Trophoblast cell (in vitro differentiated cells and primary cell): ENCODE measurements at places on chromosomes 4 and X.

DNA sequence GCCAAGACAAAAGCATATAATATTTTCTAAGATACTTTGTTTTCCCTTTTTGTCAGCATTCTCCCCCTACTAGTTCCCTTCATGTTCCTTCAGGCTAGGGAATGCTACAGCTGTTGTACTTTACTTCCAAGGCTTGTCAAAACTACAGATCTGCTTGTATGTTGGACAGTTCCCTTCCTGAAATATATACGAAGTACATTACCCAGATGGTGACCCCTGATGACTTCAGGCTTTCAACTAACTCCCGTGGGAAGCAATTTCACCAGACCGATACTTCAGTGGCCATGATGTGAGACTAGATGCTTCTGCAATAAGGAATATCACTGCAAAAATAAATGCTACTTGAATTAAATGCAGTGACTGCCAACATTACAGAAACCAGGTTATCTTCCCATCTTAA, 332.8 kb downstream of the SH2D1A start:
- DNase-seq = no peak

DNA sequence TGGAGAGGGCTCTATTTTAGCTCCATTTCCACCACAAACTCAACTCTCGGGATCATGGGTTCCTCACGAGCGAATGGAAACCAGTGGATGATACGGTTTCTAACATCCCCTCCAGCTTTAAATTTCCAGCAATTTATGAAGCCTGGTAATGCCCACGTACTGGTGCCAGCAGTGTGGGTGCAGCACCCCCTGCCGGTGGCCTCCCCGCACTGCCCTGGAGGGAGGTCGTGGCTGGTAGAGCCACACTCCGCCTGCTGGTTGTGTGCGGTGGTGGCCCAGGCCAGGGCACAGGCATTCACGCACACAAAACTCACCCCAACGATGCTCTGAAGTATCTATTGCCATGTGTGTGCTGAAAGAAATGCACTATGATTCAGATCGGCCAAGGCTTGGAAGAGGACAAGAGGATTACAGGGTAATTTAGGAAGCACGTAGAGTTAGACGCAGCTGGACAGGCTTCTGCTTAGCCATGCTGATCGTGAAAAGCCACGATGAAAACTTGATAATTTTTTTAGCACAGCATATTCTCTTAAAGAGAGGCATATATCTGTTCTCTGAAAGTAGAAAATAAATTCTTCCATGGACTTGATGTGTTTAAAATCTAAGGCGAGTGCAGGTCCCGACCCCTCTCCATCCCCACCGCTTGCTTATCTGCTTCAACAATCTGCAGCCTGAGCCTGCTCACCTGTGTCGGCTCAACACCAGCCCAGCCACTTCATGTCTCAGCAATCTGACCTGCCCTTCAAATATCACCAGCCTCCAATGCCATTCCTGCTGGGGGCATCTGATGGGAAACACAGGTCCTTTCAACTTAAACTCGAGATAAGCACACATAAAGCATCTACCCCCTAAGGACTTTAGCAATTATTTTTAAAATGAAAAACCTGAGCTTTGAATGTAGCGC, 59.1 kb downstream of the SCD5 start:
- DNase-seq = peak; percentile 95

- DNase-seq = no peak
These were observed 45.4 kb upstream of the PAQR3 start for GRCh38 chr4:78984593-78984992.

- no peak for DNase-seq
These were observed 4.2 kb upstream of the PYURF start for GRCh38 chr4:88527787-88528186.

GRCh38 chr4:84032372-84032771, 466.7 kb downstream of the NKX6-1 start:
- DNase-seq = no peak

DNA sequence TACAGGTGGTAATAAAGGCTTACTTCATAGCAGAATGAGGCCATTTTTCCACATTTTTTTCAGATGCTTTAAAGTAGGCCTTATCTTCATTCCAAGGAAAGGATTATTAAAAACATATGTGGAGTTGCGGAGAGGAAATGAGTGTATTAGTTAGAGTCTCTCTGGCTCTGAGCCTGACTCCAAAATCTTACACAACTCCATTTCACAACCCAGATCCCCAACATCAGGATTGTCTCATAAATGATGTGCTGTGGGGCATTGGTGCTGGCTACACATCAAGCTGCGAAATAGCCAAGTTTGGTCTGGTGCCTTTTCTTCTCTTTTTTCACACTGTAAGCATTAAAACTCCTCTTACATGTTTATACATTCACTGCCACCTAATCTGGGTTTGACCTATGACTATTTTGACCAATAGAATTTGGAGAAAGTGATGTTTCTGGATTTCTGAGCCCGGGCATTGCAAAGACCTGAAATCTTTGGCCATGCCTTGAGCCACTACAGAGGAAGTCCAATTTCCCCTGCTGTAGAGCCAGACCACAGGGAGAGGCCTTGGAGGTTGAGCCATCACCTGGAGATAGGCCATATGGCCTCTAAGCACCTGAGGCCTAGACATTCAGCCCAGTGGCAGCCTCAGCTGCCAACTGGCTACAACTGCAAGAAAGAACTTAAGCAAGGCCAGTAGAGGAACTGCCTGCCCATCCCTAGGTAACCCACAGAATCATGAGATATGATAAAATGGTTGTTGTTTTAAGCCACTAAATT, 16.7 kb upstream of the SOD3 start:
- DNase-seq = no peak

GRCh38 chr4:86043755-86044592, 315.9 kb downstream of the MAPK10 start:
- peak; percentile 89 for DNase-seq

GRCh38 chr4:177441803-177442622, at the start of gene AGA:
Gene AGA (minus strand): TSS chr4:177442437. CDS start chr4:177442375, 62 bp downstream.
- DNase-seq = peak; percentile 97

DNA sequence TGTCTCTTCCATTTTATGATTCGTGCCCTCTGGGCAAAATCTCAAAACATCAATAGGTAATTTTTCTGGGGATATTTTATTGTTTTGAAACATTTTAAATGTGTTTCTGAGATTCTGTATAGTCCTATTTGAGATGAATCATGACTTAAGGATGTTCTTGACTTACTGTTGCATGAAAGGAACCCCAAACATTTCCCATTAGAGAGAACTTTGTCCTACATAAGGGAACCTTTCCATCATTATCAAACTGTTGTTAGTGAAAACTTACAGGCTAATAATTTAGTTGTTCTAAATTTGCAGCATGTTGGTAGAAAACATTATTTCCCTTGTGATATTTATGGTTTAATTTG, 523.3 kb downstream of the PPARGC1A start:
- DNase-seq = no peak

DNA sequence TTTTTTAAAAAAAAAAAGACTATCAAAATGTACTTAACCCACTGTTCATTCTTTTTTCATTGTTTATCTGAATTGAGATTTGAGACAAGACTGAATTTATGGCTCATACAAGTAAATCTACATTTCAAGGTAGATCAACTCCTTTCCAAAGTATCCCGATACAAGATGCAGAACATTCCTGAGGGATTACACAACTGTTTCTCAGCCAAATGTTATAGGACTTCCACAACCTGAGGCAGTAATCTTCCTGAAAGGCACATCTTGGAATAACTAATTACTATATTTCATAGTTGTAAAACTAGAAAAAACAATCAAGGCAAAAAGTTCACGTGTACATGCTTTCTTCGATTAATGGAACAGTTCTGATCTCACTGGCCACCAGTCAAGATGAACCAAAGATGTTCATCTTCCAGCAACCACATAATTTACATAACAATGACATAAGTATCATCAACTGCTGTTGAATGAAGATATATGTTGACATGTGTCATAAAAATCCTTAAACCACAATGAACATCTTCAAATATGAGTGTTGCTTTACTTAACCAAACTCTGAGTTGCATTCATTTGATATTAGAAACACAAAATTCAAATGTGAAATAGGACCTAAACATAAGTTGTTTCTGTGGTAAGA, 225.2 kb upstream of the DKK2 start:
- DNase-seq = peak; percentile 47

GRCh38 chr4:89587364-89587763, 249.6 kb downstream of the SNCA start:
- no peak for DNase-seq

DNA sequence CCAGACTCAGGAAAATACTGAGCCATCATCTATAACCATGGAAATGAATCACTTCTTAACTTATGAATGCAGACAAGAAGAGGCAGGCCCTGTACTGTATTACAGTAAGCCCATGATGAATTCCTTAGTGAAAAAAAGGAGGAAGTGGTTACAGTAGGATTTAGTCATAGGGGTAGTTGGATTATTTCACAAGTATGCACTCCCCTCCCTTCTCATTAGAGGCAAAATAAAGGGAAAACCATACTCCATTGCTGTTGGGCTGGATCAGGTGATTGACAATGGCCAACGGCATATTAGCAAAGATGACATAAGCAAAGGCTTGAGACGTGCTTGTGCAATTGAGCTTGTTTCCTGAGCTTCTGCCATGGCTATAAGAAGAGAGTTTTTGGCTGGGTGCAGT, 181.1 kb upstream of the PRPS2 start:
- no peak for DNase-seq

DNA sequence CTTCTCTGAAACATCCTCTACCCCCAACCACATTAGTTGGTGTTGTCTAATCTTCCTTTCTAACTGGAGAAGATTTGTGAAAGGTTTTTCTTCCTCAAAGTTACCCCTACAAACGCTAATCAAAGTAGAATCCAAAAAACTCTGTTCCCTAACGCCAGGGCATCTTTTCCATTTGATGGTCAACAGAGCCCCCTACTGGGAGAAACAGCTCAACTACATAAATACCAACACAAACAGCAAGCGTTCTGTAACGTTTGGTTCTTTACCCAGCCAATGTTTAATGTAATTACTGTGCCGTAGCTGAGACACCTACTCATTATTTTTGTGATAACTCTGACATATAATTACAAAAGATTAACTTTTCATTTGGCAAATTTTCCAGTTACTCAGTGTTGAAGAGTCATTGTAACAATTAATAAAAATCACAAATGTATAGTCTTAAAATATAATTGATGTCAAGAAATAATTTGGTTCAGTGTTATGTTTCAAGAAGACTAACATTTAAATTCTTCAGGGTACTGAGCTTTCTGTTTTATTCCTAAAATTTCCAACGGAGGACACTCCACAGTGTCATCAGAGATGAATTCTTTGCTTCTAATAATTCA, 94.9 kb upstream of the TBC1D9 start:
- peak; percentile 47 for DNase-seq

GRCh38 chrX:18119856-18120255, 100.8 kb downstream of the BEND2 start:
- no peak for DNase-seq

- no peak for DNase-seq
These were observed 38.0 kb upstream of the EMCN start for GRCh38 chr4:100555611-100556337.

GRCh38 chrX:155662282-155662681, 49.5 kb upstream of the TMLHE start:
- no peak for DNase-seq

GRCh38 chrX:140163371-140164159, 198.2 kb upstream of the CXorf66 start:
- DNase-seq = no peak

DNA sequence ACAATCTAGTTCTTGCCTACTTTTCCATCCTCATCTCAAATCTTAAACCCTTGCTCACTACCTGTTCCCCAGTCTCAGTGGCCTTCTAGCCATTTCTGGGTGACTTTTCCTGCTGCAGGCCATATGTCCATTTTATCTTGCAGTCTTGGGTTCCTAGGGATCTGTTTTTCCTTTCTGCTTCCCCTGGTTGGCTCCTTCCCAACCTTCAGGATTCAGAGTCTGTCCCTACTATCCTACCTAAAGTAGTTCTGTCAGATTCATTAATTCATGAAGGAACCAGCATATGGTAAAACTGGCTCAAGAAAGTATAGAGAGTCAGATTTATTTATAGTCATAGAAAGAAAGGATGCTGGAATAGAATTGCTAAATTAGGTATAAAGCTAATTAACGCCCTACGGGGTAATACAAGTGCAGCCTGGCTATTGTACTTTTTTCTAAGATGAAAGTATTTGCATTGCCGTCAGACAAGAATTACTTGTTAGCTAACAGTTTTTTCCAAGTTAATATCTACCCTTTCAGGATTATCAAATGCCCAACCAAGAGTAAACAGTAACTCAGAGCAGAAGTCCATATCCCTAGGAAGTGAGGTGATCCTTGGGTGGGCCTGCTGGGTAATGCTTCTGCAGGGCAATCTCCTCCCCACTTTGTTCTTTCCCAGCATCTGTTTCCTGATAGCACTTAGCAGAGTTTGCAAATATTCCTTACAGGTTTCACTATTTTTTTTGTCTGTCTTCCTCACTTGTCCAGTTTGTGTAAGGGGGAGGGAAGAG, 63.6 kb downstream of the REPS2 start:
- DNase-seq = no peak

DNA sequence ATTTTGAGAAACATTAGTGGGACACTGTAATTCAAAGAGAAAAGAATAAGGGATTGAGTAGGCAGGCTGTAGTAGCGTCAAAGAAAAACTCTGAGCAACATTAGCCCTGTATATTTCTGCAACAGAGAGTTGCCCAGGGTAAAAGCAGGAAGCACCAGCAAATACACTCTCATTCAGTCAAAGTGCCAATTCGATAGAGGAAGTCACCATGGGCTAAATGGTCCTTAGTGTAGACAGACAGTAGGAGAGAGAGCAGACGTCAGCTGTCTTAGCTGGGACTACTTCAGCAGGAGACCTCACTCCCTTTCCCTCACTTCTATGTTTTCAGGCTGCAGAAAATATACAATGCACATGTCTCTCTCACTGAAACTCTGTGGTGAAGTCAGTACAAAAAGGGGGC, 2073.8 kb upstream of the TENM3 start:
- no peak for DNase-seq

- DNase-seq = no peak
These were observed 158.5 kb downstream of the SHOX start for GRCh38 chrX:789096-789495.

DNA sequence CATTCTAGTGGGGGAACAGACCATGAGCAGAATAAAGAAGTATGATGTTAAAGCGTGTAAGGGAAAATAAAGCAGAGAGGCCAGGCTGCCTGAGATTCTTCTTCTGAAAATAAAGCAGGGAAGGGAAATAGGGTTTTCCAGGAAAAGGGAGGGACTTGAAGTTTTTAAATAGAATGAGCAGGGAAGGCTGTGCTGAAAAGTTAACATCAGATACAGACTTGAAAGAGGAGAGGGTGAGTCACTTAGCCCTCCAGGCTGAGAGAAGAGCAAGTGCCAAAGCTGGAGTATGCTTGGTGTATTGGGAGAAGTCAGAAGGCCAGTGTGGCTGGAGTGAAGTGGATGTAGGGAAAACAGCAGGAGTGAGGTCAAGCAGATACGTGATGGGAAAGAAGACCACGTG, 10.0 kb upstream of the PLK4 start:
- no peak for DNase-seq

GRCh38 chrX:13649838-13650237, 3.1 kb upstream of the TCEANC start:
- no peak for DNase-seq

DNA sequence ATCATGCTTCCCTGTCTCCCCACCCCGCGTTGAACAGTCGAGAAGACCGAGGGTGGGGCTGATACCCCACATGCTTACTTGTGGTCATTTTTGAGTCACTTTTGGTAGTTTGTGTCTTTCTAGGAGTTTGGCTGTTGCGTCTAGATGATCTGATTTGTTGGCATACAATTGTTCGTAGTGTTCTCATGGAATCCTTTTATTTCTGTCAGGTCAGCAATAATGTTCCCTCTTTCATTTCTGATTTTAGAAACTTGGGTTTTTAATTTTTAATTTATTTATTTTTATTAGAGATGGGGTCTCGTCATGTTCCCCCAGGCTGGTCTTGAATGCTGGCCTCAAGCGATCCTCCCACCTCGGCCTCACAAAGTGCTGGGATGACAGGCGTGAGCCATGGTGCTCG, 30.9 kb downstream of the SH3TC1 start:
- no peak for DNase-seq
